Stimulated activated CD8-positive, alpha-beta memory T cell treated with anti-CD3 and anti-CD28 coated beads, Interleukin-12 subunit alpha, Interleukin-12 subunit beta, amount 100 ng/mL, for 4 hours (primary cell): ENCODE measurements at places on chromosomes 6 and 20.

- no peak for DNase-seq
Measured at GRCh38 chr6:131643855-131644460, 6.9 kb downstream of the ENPP3 start.

GRCh38 chr6:76886900-76887299 is 576.4 kb downstream of the HTR1B start:
- no peak for DNase-seq

- no peak for DNase-seq
Measured at GRCh38 chr6:35955970-35956369, 35.1 kb upstream of the SRPK1 start.

- no peak for DNase-seq
Measured at GRCh38 chr6:34984416-34984815, 95.4 kb downstream of the ANKS1A start.

DNA sequence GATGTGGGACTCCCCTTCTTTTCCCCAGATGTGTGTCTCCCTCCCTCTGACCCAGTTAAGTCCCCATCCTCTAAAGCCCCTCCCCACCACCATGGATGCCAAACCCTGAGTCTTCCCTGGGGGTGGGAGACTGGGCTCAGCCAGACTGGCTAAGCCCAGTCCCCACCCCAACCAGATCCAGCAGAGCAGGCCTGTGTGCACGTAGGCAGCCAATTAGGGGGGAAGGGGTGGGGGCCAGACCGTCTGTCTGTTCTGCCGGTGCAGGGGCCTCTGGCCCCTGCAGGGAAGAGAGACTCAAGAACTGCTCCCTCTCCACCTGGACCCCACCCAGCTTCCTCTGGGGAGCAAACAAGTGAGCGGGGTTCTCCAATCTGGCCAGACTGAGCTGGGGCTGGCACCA is 605 bp downstream of the COX4I2 start:
- no peak for DNase-seq

DNA sequence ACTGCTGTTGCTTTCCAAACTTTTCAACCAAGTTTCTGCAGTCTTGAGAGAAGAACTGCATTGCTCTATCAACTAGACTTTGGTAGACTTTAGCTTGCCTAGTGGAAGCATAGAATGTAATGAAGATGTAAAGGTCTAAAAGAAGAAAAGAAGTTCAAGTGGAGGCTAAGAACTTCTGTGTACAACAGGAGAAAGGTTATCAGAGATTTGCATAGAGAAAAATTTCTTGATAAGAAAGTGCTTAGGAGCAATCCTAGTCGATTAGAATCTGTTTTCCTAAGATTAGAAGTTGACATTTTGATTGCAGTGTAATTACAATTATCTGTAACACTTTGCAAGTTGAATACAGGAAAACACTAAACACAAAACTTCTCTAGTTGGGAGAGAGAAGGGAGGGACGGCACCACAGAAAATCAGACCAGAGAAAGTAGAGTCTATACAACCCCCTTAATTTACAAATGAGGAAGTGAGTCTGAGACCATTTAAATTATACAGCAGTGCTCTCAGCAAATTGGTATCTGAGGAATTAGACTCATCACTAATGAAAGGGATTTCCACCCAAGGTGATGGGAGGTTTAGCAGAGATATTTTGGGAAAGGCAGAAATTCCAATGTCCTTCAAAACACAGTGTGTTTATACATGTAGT is 194.3 kb upstream of the MARCKS start:
- no peak for DNase-seq

GRCh38 chr6:136024711-136025110 is 173.2 kb downstream of the PDE7B start:
- DNase-seq, result no peak

DNA sequence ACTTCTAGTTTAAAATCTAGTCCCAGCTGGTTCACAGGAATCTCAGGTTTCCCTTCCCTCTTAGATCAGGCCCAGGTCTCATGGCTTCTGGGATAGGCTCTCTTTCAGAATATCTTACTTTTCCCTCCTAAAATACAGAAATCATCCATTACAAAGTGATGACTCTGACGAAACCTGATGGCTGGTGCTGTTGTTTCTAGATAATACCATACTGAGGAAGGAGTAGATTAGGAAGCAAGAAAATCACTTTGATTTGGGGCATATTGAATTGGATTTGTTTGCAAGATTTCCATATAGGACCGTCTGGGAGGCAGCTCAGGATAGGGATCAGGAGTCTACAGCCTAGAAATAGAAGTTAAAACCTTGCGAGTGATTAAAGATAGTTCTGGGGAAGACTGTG is 3.6 kb downstream of the ZKSCAN3 start:
- DNase-seq, result no peak

- no peak for DNase-seq
Measured at GRCh38 chr6:113187661-113188060, 669.5 kb upstream of the MARCKS start.

GRCh38 chr6:155882527-155883333 is 427.1 kb upstream of the NOX3 start:
- no peak for DNase-seq

- DNase-seq, result no peak
Measured at GRCh38 chr6:112503091-112503596, 156.0 kb downstream of the RFPL4B start.

- no peak for DNase-seq
Measured at GRCh38 chr6:72238900-72239299, 352.6 kb downstream of the RIMS1 start.

- DNase-seq, result no peak
Measured at GRCh38 chr6:87803791-87804190, 101.8 kb upstream of the AKIRIN2 start.

DNA sequence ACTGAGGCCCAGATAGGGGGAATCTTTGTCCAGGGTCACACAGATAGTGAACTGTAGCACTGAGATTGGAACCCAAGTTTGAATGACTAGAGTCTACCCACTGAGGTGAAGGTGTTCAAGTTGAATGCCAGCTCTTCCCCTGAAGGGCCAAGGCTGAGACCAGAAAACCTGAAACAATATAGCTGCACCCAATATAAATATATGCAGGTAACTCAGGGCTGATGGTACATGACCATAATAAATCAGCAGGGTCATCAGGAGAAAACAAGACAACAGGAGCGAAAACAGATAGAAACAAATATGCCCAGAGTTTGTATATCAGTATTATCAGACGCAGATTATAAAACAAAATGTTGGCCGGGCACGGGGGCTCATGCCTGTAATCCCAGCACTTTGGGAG is 4.0 kb upstream of the RBCK1 start:
- no peak for DNase-seq

- DNase-seq, result no peak
Measured at GRCh38 chr6:29757701-29758293, 34.6 kb downstream of the HLA-F start.

GRCh38 chr20:53210931-53211330 is 238.8 kb downstream of the TSHZ2 start:
- DNase-seq, result no peak

DNA sequence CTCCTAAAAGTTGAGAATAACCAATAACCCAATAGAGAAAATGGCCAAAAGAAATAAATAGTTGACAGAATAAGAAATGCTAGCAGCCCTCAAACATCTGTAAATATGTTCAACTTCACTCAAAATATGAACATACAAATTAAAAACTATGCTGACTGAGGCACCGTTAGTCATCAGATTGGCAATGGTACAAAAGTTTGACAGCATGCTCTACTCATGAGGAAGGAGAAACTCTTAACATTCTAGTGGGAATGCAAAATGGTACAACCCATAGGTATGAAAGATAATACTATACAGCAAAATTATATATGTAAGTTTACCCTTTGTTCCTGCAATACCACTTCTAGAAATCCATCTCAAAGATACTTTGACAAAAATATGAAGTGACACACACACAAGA is 1.6 kb upstream of the ZSCAN12 start:
- DNase-seq, result no peak

DNA sequence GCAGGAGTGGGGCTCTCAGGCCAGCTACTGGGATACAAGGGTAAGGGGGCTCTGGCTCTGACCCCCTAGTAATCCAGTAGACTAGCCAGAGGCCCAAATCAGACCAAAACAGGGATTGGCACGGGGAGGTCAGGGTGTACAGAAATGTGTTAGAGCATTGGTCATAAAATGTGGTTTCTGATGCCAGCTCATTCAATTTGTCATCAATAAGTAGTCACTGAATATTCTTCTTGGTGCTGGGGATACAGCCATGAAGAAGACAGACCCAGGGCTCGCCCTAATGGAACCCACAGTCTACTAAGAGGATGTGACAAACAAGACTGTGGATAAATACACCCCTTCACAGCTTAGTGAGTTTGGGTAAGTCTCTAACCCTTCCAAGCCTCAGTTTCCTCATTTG is 11.1 kb downstream of the MAP1LC3A start:
- no peak for DNase-seq

DNA sequence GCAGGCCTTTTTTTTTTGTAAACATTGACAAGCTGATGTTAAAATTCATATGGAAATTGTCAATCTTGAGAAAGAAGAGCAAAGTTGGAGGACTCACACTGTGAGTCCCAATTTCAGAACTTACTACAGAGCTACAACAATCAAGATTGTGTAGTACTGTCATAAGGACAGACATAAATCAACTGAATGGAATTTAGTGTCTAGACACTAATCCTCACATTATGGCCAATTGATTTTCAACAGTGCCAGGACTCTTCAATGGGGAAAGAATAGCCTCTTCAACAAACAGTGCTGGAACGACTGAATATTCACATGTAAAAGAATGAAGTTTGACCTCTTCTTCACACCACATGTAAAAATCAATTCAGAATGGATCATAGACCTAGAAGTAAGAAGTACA is 60.8 kb downstream of the TGM2 start:
- no peak for DNase-seq

DNA sequence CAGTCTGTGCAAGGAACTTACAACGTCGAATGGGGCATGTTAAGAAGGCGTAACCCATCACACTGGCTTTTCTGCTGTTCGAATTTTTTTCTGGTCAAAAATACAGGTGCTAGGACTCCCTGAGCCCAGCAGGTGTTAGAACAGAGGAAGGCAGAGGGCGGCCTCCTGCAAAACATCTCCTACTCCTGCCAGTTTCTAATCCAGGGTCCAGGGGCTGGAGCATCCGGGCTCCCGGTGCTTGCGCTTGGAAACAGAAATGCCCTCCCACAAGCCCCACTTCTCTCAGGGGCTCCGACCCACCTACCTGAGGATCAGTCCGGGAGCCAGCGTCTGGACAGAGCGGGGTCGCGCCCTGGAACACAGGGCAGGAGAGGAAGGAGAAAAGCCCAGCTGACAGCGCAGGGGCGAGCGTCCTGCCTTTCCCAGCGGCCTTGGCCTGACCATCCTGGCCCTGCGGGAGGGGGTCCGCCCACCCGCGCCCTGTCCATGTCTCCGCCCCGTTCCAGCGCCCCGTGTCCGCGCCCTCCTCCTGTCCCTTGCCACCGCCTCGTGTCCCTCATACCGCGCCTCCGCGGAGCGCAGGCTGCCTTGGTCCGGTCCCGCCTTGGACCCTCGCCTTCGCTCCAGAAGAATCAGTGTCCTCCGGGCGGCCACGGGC is 14.8 kb upstream of the LPA start:
- DNase-seq, result no peak

GRCh38 chr6:57109880-57110279 is 19.9 kb downstream of the ZNF451 start:
- DNase-seq, result no peak

- DNase-seq, result no peak
Measured at GRCh38 chr20:21703717-21704407, 1.6 kb upstream of the PAX1 start.

- no peak for DNase-seq
Measured at GRCh38 chr20:51085769-51086168, 62.9 kb upstream of the KCNG1 start.

GRCh38 chr6:149248693-149249369 is 68.7 kb upstream of the TAB2 start:
- DNase-seq, result no peak

GRCh38 chr6:84249724-84250123 is 22.3 kb upstream of the CEP162 start:
- DNase-seq, result no peak

- DNase-seq, result no peak
Measured at GRCh38 chr20:13458860-13459451, 179.8 kb downstream of the TASP1 start.

DNA sequence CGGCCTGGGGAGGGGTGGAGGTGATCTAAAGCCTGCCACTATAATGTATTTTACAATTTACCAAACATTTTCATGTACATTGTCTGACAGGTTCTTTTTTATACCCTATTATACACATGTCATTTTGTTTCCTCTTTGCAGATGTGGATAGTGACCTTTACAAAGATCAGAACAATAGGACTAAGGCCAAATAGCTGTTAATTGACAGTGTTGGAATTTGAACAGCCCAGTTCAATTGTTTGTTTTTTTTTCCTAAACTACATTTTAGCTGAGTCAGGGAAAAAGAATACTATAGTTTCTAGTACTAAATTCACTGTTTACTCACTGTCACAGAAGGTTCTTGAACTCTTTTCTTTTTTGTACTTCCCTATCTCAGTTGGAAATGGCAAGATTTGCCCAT is 40.2 kb downstream of the PGM3 start:
- no peak for DNase-seq

- DNase-seq, result no peak
Measured at GRCh38 chr6:140397106-140397505, 1022.7 kb upstream of the CITED2 start.

DNA sequence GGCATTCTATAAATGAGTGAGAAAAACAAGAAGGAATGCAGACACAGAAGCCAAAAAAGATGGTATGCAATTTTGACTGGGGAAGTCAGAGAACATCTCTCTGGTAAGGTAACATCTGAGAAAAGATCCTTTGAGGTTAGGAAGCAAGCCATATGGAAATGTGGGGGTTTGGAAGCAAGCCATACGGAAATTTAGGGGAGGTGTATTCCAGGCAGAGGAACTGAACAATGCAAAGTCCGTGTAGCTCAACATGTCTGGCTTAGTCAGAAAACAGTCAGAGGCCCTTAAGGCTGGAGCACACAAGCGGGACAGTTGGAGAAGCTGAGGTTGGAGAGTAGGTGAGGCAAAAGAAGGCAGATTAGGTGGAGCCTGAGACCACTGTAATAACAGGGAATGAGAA is 35.3 kb downstream of the RALGAPA2 start:
- no peak for DNase-seq

GRCh38 chr6:32796848-32797776 is 19.7 kb downstream of the HLA-DOB start:
- DNase-seq, result peak; percentile 53

DNA sequence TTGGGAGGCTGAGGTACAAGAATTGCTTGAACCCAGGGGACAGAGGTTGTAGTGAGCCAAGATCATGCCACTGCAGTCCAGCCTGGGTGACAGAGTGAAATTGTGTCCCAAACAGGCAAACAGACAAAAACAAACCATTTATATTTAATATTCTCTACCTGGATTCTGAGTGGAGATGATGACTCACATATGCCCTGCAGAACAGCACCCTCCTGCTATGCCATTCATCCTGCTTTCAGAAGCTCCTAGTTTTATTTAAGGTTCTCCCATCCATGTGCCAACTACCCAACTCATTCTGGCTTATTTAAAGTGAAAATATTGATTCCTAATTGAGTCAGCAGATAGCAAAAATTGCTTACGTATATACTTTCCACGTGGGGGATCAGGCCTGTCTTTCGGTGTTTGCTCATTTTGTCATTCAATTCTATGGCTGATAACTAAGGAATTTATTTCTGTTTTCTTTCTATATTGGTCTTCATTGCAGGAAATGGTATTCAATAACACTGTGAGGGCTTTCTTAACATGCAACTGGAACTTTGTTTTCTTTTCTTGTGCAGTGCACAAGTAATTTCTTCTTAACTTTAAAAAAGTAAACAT is 459.1 kb upstream of the JAG1 start:
- no peak for DNase-seq
